Globus pallidus (tissue), 1 donor: ENCODE measurements at places on chromosomes 5 and 9.
A peak's percentile ranks its signal among the peaks of the same experiment; 100 is the strongest.

- DNase-seq = no peak
Measured at GRCh38 chr5:90055831-90056328, 353.7 kb downstream of the CETN3 start.

DNA sequence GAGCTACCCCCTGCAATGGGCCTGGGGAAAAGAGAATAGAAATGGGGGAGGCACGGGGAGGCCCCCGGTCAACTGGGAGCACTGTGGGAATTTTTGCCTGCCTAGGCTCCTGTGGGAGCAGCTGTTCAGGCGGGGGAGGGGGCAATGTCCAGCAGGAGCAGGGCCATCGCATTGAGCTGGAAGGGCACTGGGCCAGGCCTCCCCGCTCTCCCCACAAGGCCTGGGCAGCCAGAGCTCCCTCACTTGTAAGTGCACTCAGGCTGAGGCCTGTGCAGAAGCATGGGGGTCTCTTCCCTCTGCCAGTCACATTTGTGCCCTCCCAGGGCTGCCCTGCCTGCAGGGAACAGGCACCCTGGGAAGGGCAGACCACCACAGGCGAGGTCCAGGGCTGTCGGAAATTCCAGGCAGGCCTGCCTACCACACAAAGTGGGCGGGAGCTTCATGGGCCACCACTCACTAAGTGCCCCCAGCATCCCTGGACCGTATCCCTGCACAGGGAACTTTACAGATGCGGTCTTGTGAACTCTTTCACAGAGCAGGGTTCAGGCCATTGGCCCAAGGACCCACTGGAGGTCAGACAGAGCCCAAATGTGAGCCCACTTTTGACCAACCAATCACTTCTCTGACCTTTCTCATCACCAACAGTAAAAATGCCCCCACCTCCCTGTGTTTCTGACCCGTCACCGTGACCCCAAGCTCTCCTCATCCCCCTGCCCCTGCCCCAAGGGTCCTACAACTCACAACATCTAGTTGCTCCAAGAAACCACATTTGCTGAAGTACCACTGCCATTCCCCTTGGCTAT lies 1.0 kb upstream of the CFAP157 start:
- DNase-seq = no peak

DNA sequence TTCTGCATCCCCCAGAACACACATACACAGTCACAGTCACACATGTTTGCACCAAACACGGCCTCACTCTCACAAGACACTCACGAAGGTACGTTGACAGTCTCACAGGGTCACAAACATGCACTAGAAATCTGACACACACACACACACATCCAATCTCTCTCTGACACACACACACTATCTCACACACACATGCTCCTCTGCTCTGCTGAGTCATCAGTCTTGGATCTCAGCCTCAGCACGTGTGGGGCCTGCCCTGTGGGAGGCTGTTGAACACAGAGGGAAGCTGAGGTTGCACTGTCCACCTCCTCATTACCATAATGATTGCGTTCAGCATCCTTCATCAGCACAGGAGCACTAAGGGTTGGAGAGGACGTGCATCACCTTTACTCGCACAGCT lies 188.8 kb downstream of the MTRR start:
- DNase-seq = peak; percentile 8

DNA sequence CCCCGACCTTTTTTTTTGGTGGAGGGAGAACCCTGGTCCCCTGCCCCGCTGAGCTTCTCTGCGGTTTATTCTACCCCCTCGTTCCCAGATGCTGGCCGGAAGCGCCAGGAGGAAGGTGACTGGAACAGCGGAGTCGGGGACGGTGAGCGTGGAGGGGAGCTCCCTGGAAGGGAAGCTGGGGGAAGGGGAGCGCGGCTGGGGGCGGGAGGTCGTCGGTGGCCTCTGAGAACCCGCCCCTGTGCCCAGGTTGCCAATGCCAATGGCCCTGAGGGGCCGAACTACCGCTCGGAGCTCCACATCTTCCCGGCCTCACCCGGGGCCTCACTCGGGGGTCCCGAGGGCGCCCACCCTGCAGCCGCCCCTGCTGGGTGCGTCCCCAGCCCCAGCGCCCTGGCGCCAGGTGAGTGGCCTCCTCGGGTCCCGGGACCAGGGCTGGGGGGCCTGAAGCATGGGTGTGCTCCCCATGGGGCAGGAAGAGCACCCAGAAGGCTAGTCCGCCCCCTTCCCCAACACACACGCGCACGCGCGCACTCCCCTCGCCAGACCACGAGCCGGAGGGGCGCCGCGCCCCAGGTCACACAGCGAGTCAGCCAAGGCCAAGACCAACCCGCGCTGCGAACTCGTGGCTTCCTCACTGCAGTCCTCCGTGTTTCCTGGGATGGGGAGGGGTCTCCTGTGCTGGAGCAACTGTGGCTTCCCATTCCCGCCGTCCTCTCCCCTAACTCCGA lies 10.6 kb downstream of the MYOZ3 start:
- DNase-seq = no peak

- no peak for DNase-seq
Measured at GRCh38 chr9:137295849-137296669, 6.0 kb downstream of the NRARP start.

DNA sequence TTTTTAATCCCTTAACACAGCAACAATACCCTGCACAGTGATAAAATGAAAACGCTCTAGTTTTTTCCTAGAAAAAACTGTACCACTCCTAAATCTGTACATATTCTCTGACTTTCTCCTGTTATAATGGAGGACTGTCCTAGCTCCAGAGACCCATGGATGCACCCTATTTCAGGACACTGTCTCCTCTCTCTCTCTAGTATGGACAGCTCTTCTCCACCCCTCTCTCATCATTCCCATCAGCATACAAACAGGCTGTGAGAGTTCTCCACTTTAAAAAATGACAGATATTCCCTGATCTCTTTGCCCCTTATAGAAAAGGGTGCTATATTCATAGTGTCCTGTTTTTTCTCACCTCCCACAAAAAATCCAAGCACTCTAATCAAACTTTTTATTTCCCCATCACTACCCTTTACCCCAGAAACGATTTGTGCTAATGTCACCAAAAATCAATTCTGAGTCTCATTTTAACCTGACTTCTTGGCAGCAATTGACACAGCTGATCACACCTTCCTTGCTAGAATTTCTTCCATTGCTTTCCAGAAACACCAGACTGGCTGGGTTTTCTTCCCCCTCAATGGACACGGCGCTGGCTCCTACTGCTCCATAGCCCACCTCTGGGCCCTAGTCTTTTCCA lies 20.7 kb downstream of the ZNF608 start:
- DNase-seq = no peak

GRCh38 chr9:96209407-96210271 lies 92.3 kb downstream of the HSD17B3 start:
- no peak for DNase-seq

DNA sequence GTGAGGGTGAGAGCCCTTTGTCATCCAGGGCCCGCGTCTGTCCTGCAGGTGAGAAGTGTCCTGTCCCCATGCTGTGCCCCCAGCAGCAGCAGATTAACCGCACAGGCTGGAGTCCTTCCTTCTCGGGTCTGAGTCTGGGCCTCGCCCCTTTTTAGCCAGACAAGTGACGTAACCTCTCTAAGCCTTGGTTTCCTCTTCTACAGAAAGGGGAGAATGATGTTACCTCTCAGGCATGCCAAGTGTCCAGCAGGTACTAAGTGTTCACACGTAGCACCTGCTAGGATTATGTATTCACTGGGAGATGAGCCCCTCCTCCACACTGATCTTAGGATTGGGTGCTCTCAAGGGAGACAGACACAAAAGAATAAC lies 6.9 kb downstream of the NEURL1B start:
- DNase-seq = no peak

- DNase-seq = no peak
Measured at GRCh38 chr9:14331120-14331519, 17.2 kb upstream of the NFIB start.

DNA sequence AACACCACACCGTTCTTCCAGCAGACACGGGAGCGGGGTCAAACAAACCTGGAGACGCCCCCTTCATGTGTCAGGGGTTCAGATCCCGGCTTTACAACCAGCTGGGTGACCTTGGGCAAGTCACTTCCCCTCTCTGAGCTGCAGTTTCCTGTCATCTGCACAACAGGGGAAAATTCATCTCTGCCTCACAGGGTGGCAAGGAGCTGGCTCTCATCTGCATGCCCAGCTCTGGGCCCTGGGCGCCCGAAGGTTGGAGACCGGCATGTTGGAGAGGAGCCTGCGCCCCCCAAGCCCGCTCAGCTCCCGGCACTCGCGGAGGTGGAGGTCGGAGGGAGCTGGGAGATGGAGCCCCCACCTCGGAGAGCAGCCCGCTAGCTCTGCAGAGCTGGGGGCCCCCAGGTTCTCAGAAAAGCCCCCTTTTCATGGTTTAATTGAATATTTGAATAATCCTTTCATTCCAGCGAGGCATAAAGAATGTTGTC lies 20.4 kb downstream of the NR5A1 start:
- no peak for DNase-seq

DNA sequence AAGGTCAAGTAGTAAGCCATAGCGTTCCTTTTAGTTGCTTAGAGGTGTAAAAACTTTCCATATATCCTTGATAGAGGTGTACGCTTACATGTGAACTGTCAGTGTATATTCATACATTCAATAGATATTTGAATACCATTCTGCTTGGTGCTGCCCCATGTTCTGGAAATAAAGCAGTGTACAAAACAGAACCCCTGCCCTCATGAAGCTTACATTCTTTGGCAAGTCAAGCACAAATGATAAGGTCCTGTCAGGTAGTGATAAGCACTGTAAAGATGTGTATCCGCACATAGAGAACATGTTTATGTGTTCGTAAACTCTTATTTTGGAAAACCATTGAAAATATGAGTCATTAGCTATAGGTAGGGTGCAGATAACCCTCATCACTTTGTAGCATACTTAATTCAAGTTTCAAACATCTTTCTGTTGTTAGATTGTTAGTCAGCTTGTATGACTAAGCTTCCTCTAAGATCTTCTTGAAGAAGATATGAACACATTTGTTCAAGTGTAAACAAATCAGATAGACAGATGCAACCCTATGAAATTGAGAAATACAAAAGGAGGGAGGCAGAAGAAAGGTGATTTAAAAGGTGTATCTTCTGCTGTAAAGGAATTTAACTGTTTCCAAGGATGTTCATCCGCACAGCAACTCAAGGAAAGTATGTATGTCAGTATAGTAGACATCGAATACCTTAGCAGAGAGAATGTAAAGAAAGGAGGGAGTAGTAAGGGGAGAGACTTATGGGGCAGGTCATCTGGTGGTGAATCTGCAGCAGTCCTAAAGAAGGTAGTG lies 1.6 kb downstream of the GTF3C4 start:
- DNase-seq = no peak

- DNase-seq = peak; percentile 69
Measured at GRCh38 chr9:96418920-96419690, 935 bp upstream of the ZNF367 start.

DNA sequence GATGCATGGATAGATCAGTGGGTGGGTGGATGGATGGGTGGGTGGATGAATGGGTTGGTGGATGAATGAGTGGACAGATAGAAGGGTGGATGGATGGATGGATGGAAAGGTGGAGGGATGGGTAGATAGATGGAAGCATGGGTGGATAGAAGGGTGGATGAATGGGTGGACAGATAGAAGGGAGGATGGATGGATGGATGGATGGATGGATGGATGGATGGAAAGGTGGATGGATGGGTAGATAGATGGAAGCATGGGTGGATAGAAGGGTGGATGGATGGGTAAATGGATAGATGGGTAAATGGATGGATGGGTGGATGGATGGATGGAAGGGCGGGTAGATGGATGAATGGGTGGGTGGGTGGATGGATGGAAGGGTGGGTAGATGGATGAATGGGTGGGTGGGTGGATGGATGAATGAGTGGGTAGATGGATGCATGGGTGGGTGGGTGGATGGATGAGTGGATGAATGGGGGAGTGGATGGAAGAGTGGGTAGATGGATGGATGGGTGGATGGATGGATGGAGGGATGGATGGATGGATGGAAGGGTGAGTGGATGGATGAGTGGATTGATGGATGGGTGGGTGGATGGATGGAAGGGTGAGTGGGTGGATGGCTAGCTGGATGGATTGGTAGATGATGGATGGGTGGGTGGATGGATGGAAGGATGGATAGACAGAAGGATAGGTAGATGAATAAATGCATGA lies 87.7 kb upstream of the ASS1 start:
- no peak for DNase-seq

DNA sequence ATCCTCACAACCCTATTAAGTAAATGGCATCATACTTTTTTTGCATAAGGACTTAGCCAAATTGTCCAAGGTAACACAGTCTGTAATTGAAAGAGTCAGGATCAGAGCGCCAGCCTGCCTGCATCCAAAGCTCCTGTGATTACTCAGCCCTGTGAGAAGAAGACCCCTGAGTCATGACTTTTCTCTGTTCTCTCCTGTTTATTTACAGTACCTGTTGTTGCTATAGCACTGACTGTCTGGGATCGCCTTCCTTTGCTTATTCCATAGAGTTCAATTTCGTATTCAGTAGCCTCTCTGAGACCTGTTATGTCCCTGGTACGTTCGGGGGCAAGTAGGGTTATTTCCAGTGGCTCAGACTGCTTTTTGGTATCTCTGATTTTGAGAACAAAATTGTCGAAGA lies 71.8 kb downstream of the TNC start:
- no peak for DNase-seq

- DNase-seq = no peak
Measured at GRCh38 chr5:21826884-21827283, 1026.3 kb downstream of the CDH12 start.

- DNase-seq = no peak
Measured at GRCh38 chr9:16152276-16153101, 599.6 kb downstream of the CCDC171 start.

GRCh38 chr9:84404095-84404686 lies 63.6 kb upstream of the SLC28A3 start:
- DNase-seq = no peak

GRCh38 chr9:134360897-134361296 lies 34.6 kb downstream of the RXRA start:
- no peak for DNase-seq

GRCh38 chr9:6538666-6539071 lies 106.9 kb downstream of the GLDC start:
- no peak for DNase-seq

- DNase-seq = no peak
Measured at GRCh38 chr5:18091142-18091541, 456.9 kb downstream of the TAF11L14 start.

DNA sequence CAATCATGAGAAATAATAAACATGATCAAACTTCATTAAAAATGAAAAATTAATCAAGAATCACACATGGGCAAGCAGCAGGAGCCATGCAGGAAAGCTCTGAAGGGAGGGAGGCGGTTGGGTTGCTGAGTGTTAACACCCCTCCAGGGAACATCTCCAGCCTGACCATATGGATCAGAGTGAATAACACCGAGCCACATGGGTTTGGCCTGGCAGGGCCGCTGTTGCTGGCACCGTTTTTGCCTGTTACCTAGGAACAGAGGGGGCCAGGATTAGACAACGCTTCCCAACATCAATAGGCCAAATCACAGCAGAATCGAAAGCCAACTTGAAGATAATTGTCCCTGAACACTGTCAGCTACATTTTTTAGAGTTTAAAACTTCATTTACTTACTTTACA lies 160.2 kb downstream of the DENND1A start:
- DNase-seq = no peak

DNA sequence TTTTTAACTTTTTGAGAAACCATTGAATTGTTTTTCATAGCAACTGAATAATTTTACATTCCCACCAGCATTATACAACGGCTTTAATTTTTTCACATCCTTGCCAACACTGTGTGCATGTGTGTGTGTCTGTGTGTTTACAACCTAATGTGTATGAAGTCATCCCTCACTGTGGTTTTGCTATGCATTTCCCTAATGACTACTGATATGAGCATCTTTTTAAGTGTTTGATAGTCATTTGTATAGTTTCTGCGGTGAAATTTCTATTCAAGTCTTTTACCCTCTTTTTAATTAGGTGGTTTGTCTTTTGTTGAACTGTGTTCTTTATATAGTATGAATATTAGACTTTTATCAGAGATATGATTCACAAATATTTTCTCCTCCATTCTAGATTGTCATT lies 263.1 kb upstream of the COX7C start:
- no peak for DNase-seq
